ENCODE measurements at places on chromosomes 7 and 10.

DNA sequence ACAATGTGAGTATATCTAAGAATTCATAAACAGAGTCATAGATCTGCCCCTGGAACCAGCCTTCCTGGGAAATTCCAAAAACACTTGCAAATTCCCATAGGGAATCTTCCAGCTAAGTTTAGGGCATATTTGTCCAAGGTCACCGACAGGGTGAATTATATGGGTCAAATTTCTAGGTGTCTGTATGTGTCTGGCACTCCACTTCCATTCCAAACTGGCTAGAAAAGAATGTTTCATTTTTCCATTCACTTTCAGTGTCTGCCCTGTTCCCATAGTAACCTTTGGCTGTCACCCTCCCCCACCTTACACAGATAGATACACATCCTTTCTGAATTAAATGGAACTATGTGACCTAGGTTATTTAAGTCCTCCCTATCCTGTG, 230.9 kb downstream of the CREB5 start:
- no peak for DNase-seq

GRCh38 chr7:22990588-22990949, 23.4 kb downstream of the HYCC1 start:
- no peak for DNase-seq

DNA sequence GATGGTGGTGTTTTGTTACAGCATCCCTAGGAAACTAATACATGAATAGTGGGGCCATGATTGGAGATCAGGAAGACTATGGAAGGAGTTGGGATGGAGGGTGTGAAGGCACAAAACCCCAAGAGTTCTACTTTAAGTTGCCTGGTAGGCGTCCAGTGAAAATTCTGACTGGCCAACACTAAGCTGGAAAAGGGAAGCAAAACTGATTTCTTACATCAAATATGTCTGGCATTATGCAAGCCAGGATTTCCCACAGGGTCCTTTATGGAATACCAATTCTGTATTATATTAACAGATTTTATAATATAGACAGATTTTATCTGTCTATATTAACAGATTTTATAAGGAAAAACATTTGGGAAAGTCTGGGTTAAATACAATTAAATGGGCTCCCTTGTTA, 16.2 kb downstream of the CPVL start:
- DNase-seq, result no peak

DNA sequence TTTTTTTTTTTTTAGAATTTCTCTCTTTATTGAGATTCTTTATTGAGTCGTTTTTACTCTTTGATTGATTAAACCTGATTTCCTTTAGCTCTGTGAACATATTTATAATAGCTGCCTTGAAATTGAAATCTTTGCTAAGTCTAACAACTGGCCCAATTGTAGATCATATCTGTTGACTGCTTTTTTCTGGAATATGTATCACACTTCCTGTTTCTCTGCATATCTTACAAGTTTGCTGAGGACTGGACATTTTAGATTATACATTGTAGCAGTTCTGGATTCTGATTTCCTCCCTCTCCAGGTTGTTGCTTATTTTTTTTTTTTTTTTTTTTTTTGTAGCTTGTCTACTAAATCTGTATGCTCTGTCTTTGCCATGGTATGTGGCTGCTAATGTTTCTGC, 56.3 kb downstream of the PRKAR2B start:
- DNase-seq, result no peak

- DNase-seq, result no peak
Observed at GRCh38 chr7:40468891-40469864, 334.4 kb downstream of the SUGCT start.

DNA sequence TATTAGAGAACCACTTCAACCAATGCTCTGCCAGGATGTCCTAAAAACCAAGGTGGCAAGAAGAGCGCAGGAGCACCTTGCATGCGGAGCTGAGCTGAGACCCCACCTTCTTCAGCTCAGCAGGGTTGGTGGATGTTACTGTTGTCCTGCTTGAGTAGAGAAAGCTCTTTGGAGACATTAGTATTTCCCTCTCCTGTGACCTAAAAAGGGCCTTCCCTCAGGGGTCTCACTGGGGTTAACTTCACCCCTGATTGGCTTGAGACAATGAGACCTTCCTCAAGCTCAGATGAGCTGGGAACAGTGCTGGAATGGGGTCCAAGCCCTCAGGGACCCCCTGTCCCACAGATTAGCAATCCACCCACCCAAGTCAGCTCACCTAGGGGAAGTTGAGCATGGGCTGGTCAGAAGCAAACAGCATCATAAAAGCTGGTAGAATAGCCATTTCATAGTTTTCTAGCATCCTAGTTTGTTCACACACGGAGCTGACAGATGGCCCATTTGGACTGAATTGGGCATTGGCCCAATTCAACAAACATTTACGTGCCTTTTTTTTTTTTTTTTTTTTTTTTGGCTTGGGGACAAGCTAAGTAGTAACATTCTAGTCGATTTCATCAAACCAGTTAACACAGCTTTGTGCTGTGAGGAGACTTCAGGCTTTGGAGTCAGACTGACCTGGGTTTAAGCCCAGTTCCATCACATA, 100.6 kb upstream of the HABP2 start:
- DNase-seq, result no peak

DNA sequence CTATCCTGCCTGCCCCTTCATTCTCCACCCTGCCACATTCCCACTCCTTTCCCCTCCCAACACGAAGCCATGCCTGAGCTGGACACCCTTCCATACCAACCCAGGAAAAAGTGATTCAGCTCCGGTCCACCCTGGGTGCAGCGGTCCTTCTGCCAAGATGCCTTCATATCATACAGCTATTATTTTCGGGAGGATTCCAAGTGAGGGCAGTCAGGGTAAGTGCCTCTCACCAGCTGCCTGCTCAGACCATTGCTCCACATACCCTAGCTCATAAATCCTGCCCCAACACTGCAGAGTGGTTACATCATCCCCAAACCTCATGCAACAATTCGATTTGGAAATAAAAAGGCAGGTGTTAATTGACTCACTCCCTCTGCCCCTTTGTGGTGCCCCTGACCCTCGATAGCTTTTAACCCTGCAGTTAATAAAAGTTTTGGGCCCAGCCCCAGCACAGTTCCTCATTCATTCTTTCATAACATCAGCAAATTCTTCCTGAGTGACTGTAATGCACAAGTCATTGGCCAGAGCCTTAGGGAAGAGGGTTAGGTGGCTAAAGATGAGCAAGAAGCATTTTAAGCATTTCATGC, 42.6 kb downstream of the ZNF503 start:
- no peak for DNase-seq

DNA sequence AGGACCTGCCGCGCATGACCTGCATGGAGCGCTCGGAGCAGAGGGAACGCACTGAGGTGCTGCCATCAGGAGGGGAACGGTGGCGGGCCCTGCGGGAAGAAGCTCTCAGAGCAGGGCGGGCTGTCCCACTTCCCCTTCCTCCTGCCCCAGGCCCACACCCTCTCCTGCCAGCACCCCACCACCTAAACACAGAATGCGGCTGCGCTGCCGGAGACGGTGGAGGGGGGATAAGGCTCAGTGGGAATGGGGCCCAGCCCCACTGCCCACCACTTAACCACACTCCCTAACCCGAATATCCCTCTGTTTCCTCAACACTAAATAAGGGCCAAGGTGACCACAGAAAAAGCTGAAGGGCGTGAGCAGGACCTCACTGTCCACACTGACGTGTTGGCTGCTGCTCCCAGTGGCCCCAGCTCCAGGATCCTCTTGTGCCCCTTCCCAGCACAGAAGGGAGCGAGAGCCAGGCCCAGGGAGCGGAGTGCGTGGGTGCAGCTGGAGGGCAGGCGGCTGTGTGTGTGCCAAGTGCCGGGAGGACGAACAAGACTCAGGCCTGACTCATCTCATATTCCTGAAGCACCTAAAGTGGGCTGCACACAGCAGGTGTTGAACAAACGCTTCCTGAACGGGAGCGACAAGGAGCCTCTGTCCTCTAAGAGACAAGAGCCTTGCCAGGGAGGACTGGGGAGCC, 116.8 kb downstream of the MAD1L1 start:
- DNase-seq, result no peak

- no peak for DNase-seq
Observed at GRCh38 chr10:103733045-103733419, 122.3 kb downstream of the SH3PXD2A start.

DNA sequence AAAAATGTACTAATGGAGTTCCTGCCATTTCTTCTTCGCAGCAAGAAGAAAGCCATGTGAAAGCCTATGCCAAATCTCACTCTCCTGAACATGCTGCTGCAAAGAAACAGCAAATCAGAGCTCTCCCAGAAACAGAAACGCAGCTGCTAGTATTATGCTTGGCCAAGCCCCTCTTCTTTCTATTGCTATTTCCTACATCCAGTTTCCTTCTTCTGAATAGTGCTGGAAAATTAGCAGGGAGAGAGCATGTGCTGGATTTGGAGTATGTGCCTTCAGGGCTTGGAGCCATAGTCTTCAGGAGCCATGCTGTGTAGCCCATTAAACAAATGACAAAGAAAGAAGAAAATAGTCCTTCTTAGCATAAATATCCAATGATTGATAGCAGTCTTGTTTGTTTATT, 852.0 kb upstream of the PHF14 start:
- no peak for DNase-seq

DNA sequence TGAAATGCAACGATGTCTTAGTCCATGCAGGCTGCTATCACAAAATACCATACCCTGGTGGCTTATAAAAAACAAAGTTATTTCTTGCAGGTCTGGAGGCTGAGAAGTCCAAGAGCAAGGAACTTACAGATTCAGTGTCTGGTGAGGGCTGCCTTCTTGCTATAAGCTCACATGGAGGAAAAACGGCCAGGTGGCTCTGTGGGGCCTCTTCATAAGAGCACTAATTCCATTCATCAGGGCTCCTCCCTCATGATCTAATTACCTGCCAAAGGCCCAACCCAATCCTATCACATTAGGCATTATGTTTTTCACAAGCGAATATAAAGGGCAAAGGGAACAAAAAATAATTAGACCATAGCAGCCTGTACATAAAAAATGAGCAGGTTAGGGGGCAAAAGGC, 35.4 kb downstream of the PAPSS2 start:
- DNase-seq, result no peak

DNA sequence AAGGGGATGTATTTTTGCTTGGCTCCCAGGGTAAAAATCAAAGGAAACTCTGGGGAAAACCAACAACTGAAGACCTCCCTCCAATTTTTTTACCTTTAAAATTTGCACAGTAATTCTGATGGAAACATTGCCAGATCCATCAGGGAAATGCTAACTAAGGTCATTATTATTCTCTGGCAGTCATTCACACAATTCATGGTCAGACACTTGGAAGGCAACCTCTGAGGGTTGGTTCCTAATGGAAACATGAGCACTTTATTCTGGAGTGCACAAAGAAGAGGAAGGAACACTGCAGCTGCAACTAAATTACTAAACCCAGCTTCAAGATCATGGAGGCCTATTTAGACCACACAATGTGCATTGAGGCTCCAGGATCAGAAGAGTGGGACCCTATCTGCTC, 34.2 kb downstream of the SRI start:
- DNase-seq, result no peak

Measured in stimulated activated CD8-positive, alpha-beta memory T cell treated with anti-CD3 and anti-CD28 coated beads, Interleukin-4, amount 100 ng/mL, for 1 hour (primary cell).